Stimulated activated CD4-positive, alpha-beta T cell treated with anti-CD3 and anti-CD28 coated beads, Interleukin-1b, Interleukin-23, amount 100 ng/mL, for 1 hour (primary cell): ENCODE measurements at places on chromosomes 5 and 9.

GRCh38 chr9:27473111-27473529, 51.0 kb upstream of the IFNK start:
- DNase-seq, result no peak

- DNase-seq, result no peak
Observed at GRCh38 chr5:5418764-5419163, 3.7 kb upstream of the ICE1 start.

- DNase-seq, result no peak
Observed at GRCh38 chr5:82334085-82334692, 56.0 kb upstream of the RPS23 start.

- no peak for DNase-seq
Observed at GRCh38 chr5:133744051-133744959, 132.0 kb upstream of the FSTL4 start.

- no peak for DNase-seq
Observed at GRCh38 chr5:172052450-172053236, 46.2 kb upstream of the FBXW11 start.
